ENCODE measurements at places on chromosomes 1 and 21. TPM values are rescaled to one million over a fixed set of nuclear protein-coding genes. Genes with fewer than 3 reads are reported as not detected.

CFHR3 gene
- 0.24 TPM for total RNA-seq

KISS1 gene
- not detected for total RNA-seq

NTNG1 gene
- 9.6 TPM for total RNA-seq

AMPD1 gene
- 0.21 TPM for total RNA-seq

NLRP3 gene
- total RNA-seq: 3.5 TPM

FUBP1 gene
- total RNA-seq: 96.6 TPM

ANGPTL3 gene
- not detected for total RNA-seq

TAF1A gene
- 9.7 TPM for total RNA-seq

PGLYRP4 gene
- total RNA-seq: 0.30 TPM

RHEX gene
- total RNA-seq: 13.5 TPM

GREM2 gene
- total RNA-seq: 0.74 TPM

SH2D5 gene
- not detected for total RNA-seq

SPRR2E gene
- total RNA-seq: not detected

VASH2 gene
- 1.6 TPM for total RNA-seq

ACTN2 gene
- total RNA-seq: 1.9 TPM

LHX8 gene
- total RNA-seq: not detected

NUAK2 gene
- total RNA-seq: 6.8 TPM

CACNA1S gene
- total RNA-seq: 0.06 TPM

CBR3 gene
- total RNA-seq: 4.3 TPM

RHOU gene
- 22.9 TPM for total RNA-seq

KCND3 gene
- 5.5 TPM for total RNA-seq

ABCB10 gene
- 17.8 TPM for total RNA-seq

UBL4B gene
- not detected for total RNA-seq

IFT25 gene
- total RNA-seq: 23.7 TPM

OLIG1 gene
- 0.59 TPM for total RNA-seq

S100A7A gene
- not detected for total RNA-seq

HLX gene
- 18.5 TPM for total RNA-seq

RAP1GAP gene
- 33.7 TPM for total RNA-seq

LYPD8 gene
- total RNA-seq: not detected

All from lower lobe of right lung (tissue), 2 donors.